ENCODE measurements at places on chromosomes 7 and 10.

GRCh38 chr10:62471711-62472110 lies 97.5 kb downstream of the ZNF365 start:
- no peak for DNase-seq

DNA sequence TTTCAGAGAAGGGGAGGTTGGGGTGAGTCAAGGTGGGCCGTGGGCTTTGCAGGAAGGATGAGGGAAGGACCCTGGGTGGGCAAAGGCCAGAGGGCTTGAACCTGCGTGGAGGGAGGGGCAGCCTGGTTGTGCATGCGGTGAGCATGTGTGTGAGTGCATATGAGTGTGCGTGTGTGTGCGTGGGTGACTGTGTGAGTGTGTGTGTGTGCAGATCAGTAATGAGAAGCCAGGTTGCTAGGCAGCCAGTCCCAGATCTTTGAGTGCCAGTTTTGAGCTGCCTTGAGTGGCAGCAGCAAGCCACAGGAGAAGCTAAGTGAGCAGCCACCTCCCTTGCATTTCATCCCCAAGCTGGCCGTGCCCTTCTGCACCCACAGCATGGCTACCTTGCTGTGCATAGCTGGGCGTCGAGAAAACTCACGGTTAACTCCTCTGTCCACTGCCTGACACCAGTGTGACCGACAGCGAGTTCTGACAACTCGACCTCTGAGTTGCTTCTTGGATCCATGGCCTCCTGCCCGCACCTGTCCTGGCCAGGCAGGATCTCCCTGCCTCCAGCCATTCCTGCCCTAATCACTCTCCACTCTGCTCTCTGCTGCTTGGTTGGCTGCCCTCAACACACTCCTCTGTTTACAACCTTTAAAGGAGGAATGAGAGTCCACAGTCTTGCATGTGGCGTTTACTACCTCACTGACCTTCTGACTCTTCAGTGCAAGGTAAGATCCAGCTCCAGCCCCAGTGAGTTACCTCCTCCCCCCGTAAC lies 775.4 kb downstream of the TYW1 start:
- no peak for DNase-seq

GRCh38 chr7:131995324-131995723 lies 438.9 kb upstream of the PODXL start:
- DNase-seq = no peak

DNA sequence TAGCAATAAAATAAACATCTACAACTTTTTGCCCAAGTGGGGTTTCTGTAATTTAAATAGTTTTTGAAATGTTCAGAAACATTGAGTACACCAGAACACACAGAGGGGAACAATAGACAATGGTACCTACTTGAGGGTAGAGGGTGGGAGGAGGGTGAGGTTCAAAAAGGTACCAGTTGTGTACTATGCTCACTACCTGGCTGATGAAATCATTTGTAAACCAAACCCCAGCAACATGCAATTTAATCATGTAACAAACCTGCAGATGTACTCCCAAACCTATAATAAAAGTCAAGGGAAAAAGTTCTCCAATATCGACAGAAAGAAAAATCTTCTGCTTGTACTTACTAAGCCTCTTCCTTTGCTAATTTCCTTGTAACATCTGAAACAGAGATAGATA lies 4.2 kb upstream of the TES start:
- no peak for DNase-seq

- DNase-seq = no peak
Observed at GRCh38 chr10:132939957-132940790, 2.2 kb downstream of the CFAP46 start.

DNA sequence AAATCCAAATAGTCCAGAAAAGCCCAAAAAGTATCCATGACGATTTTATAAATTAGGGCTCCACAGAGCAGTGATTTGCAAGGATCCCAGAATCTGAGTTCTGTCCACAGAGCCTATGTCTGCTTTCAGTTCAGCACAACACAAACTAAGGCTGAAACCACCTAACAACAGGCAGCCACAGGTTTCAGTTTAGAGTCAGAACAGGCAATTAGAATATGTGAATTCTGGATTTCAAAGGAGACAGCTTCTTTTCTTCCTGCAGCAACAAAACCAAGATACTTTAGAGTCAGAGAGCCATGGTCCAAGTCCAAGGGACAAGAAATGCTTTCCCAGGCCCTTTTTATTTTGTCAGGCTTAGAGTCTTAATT lies 23.6 kb downstream of the IFIT3 start:
- DNase-seq = no peak

DNA sequence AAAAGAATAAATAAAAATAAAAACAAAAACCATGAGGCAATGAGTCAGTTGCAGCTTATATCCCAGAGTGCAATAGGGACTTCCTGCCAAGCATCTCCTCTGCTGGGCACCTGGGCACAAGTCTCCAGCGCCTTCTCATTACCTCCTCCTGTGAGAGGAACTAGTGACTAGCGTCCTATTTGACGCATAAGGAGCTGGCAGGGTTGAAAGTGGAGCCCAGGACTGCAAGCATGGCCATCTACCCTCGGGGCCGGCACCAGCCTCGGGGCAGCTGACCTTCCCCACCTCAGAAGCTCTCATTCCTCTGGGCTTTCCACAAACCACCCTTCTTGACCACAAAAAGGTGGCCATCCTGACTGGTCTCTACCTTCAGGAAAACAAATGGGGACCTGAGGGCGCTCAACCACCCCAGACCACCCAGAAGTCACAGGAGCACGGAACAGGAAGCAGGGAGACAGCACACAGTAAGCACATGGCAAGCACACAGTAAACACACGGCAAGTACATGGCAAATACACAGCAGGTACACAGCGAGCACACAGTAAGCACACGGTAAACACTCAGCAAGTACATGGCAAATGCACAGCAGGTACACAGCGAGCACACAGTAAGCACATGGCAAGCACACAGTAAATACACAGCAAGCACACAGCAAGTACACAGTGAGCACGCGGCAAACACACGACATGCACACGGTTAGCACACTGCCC lies 19.1 kb downstream of the CTBP2 start:
- DNase-seq = no peak

- no peak for DNase-seq
Observed at GRCh38 chr7:93719546-93719945, 145.0 kb upstream of the CALCR start.

DNA sequence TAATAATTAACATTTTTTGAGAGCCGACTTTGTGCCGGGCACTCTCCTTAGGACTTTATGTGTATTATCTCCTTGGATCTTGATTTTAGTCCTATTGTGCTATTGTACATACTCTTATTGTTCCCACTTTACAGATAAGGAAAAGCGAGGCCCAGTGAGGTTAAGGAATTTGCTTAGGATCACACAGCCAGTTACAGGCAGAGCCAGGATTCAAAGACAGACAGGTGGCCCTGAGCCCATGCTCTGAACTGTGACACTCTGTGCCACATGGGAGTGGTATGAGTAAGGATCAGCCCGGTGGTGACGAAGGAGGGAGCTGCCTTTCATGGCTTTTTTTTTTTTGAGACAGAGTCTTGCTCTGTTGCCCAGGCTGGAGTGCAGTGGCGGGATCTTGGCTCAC lies 15.8 kb upstream of the GNA12 start:
- no peak for DNase-seq

DNA sequence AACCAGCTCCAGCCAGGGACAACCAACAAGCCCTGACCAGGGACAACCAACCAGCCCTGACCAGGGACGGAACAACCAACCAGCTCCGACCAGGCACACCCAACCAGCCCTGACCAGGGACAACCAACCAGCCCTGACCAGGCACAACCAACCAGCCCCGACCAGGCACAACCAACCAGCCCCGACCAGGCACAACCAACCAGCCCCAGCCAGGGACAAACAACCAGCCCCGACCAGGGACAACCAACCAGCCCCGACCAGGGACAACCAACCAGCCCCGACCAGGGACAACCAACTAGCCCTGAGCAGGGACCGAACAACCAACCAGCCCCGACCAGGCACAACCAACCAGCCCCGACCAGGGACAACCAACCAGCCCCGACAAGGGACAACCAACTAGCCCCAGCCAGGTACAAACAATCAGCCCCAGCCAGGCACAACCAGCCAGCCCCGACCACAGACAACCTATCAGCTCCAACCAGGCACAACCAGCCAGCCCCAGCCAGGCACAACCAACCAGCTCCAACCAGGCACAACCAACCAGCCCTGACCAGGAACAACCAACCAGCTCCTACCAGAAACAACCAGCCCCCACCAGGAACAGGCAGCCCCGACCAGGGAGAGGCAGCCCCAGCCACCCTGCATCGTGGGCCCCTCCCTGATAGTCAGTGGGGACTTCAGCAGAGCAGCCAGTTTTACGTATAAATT lies 56.4 kb downstream of the PROSER2 start:
- DNase-seq = no peak

- no peak for DNase-seq
Observed at GRCh38 chr7:149873970-149874643, 338 bp downstream of the ATP6V0E2 start.

DNA sequence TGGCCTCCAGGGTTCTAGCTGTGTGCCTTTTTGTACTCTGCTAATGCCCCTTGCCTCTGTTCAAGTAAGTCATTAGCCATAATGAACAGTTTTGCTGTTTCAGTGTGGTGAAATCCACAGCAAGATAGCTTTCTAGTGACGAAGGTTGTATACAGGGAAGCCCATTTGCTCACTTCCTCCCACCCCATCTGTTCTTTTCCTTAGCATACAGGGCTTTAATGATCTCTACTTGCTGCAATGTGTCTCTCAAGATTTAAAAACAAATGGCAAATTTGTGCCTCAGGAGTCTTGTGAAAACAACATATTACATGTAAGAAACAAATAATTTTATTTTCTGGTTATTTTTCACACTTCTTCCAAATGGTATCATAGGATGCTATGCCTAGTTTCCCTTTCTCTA lies 243.2 kb downstream of the CDK14 start:
- DNase-seq = no peak

DNA sequence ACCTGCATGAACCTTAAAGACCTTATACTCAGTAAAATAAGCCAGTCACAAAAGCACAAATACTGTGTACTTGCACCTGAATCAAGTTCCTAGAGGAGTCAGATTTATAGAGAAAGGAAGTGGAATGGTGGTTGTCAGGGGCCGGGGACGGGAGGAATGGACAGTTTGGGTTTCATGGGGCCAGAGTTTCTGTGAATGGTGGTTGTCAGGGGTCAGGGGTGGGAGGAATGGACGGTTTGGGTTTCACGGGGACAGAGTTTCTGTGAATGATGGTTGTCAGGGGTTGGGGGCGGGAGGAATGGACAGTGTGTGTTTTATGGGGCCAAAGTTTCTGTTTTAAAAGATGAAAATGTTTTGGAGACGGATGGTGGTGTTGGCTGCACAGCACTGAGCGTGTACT lies 260.0 kb upstream of the MKI67 start:
- no peak for DNase-seq

DNA sequence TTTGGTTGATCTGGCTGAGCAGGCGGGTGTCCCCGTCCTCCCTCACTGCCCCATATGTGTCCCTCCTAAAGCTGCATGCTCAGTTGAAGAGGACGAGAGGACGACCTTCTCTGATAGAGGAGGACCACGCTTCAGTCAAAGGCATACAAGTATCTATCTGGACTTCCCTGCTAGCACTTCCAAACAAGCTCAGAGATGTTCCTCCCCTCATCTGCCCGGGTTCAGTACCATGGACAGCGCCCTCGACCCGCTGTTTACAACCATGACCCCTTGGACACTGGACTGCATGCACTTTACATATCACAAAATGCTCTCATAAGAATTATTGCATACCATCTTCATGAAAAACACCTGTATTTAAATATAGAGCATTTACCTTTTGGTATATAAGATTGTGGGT lies 26.9 kb upstream of the TRIM56 start:
- peak; percentile 14 for DNase-seq

GRCh38 chr10:45424668-45425404 lies 50.8 kb downstream of the ALOX5 start:
- DNase-seq = no peak

- DNase-seq = no peak
Observed at GRCh38 chr7:44665531-44666213, 59.2 kb downstream of the OGDH start.

DNA sequence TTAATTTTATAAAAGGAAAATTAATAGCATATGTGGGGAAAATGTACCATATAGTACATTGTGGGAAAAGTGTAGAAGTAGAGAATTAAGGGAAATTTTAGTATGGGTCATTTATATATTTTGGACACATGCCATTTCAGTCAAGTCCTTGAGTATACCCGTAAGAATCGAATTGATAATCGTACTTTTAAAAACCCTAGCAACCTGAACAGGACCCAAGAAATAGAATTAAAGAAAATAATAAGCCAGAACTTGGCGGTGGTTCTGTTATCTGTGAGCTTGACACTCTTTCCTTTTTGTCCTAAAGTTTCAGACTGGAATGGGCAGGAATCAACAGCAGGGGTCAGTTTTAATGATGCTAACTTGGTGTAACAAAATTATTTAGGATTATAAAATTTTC lies 221.0 kb downstream of the CDK14 start:
- DNase-seq = no peak

DNA sequence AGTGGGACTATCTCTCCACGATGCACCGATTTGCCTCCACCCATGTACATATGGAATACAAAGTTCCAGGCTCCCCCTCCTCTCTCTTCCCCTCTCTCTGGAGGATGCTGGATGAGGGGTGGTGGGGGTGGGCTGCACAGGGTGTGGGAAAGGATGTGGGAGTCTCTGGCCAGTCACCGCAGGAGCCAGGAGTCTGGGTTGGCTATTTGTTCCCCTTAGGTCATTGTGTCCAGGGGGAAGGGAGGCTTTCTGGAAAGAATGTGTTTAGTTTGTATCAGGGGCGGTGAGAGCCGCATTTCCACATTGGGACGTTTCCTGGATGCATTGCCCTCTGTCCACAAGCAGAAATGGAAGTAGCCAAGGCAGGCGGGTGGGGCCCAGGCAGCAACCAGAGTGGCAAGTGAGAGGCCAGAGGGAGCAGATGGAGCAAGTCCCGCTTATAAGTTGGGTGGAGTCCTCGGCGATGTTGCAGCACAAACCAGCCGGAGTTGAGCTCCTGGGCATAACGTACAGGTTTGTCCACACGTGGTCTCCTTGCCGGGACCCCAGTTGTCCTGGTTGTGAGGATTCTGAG lies 63.3 kb downstream of the ZNF777 start:
- no peak for DNase-seq

DNA sequence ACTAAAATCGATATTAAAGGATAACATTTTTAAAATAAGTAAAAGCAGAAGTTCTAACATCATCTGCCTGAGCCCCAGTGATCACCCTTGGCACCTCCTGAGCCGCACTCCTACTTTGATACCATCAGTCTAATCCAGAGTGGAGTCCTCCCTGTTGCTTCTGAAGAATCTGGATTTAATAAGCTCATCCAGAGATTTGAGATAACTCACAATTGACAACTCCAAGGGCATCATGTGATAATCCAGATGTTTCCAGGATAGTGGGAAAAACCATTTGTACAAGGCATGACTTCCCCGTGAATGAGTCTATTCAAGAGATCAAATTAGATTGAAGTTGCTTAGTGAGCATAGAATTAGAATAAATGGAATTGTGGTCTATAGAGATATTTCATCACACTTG lies 475.8 kb upstream of the C7orf33 start:
- no peak for DNase-seq

DNA sequence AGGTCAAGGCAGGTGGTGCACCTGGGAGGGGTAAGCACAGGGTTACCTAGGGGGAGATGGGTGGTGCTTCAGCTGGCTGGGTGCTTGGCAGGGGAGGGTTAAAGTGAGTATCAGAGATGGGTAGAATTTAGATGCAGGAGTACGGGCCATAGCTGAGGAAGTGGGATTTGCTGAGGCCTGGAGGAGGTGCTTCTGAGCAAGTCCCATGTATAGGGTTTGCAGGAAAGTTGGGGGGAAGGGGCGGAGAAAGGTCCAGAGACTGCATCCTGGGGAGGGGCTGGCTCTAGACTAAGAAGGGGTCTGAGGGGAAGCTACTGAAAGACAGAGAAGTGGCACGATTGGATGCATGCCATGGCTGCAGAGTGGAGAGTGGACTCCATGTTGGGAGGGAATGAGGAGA lies 281.6 kb upstream of the ZNF32 start:
- DNase-seq = no peak

- no peak for DNase-seq
Observed at GRCh38 chr10:78959924-78960285, 108.9 kb upstream of the ZMIZ1 start.
